WTC11 (cell line): ENCODE measurements at places on chromosomes 4 and X. TPM values are rescaled to one million over a fixed set of nuclear protein-coding genes. Genes with fewer than 3 reads are reported as not detected.

- no peak for DNase-seq
- peaks cover 46% of the 10 kb centered on the region for H3K4me1 ChIP-seq
- H3K27me3 ChIP-seq: no peaks in the 10 kb centered on the region
- no peak overlapping the region for H3K27ac ChIP-seq
- H3K4me3 ChIP-seq: no peak overlapping the region
These were observed 14.9 kb downstream of the SPRY1 start for GRCh38 chr4:123411514-123411913.

DNA sequence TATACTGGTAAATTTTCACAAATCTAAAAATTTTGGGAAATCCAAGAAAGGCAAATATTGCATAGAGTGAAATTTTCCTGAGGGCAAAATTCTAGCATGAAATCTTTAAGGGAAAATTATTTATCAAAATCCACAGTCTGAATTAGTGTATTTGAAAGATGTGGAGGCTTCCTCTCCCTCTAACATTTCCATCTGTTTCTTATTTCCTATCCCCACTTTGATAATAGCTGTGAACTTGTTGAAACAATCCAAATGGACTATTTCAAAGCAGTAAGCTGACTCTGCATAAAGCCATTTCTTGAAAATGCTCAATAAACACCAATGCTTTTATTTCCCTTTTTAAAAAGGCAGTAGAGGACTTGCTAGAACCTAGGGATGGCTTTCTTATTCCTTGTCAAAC, 107.3 kb upstream of the PABPC4L start:
- no peaks in the 10 kb centered on the region for H3K4me1 ChIP-seq
- DNase-seq: no peak
- no peaks in the 10 kb centered on the region for H3K27me3 ChIP-seq

OPRPN gene
- not detected in 3 replicates for total RNA-seq

DNA sequence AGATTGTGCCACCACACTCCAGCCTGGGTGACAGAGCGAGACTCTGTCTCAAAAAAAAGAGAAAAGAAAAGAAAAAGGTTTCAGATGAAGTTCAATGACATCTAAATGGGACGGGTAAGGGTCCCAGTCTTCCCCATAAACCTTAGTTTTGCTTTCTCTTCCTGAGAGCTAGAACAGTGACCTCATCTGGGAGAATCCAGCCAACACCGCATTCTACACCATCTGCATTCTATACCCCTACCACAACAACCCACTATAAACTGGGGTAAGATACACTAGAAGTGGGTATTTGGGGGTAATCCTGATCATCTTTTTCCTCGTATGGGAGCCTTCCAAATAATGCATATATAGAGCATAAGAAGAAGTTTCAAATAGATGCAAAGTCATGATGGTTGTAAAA, 18.2 kb downstream of the SLC25A43 start:
- H3K27me3 ChIP-seq: no peaks in the 10 kb centered on the region
- no peak for DNase-seq
- no peaks in the 10 kb centered on the region for H3K36me3 ChIP-seq
- H3K27ac ChIP-seq: no peak overlapping the region
- H3K4me3 ChIP-seq: no peak overlapping the region

SLC7A11 gene
- total RNA-seq: 4.8 to 10.1 TPM (median 5.0 TPM) in 3 replicates

GRCh38 chrX:31580227-31580626, 508.4 kb upstream of the FTHL17 start:
- no peak for DNase-seq
- H3K27ac ChIP-seq: no peak overlapping the region
- no peak overlapping the region for H3K4me3 ChIP-seq
- peaks cover 13% of the 10 kb centered on the region for H3K4me1 ChIP-seq

GRCh38 chrX:87636533-87636932, 118.9 kb downstream of the KLHL4 start:
- no peaks in the 10 kb centered on the region for H3K27me3 ChIP-seq
- H3K27ac ChIP-seq: no peak overlapping the region
- DNase-seq: no peak
- H3K4me3 ChIP-seq: no peak overlapping the region
- peaks cover 41% of the 10 kb centered on the region for H3K36me3 ChIP-seq
- H3K4me1 ChIP-seq: peaks cover 21% of the 10 kb centered on the region

GRCh38 chrX:154526901-154527675, 11.1 kb upstream of the FAM3A start:
- 0 out of 2 replicates have a peak, but pooled peaks cover 4% of the 10 kb centered on the region for H3K36me3 ChIP-seq
- peaks cover 43% of the 10 kb centered on the region for H3K27me3 ChIP-seq
- peak overlapping the region; percentile 54 for H3K4me3 ChIP-seq
- H3K27ac ChIP-seq: no peak overlapping the region
- DNase-seq: peak; percentile 73

GRCh38 chr4:71367546-71367945, 28.7 kb downstream of the SLC4A4 start:
- H3K27me3 ChIP-seq: no peaks in the 10 kb centered on the region
- H3K4me1 ChIP-seq: no peaks in the 10 kb centered on the region
- no peak overlapping the region for H3K27ac ChIP-seq
- no peak overlapping the region for H3K4me3 ChIP-seq
- no peaks in the 10 kb centered on the region for H3K36me3 ChIP-seq

DNA sequence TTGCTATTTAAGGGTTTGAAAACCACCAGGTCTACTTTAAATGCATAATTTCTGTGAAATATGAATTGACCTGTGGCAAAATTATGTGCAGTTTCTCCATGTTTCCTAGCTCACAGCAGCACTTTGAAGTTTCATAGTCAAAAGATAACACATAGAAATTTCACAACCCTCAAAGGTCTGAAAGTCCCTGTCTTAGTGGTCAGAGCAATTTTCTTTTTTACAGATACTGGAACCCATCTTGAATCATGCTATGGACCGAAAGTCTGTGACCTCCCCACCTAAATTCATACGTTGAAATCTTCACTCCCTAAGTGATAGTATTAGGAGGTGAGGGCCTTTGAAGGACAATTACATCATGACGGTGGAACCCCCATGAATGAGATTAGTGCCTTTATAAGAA, 240.4 kb upstream of the BMP3 start:
- no peak overlapping the region for H3K4me3 ChIP-seq
- DNase-seq: no peak
- no peak overlapping the region for H3K27ac ChIP-seq
- no peaks in the 10 kb centered on the region for H3K27me3 ChIP-seq
- peaks cover 5% of the 10 kb centered on the region for H3K36me3 ChIP-seq

DNA sequence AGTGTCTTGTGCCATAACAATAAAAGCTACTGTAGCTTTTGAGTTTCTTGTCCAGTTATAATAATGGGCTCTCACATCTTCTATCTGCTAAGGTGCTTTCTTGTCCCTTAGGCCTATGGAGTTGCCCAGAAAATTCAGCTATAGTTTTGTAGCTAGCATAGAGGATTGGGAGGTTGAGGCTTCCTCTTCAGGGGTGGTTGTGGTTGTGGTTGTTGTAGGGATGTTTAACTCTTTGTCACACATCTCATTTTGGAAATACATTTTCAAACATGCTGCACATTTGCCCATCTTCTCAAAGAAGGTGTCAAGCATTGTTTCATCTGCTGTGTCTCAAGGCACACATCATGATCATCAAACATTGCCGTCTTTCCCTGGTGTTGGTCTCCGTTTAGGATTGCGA, 65.0 kb downstream of the ATXN3L start:
- no peak overlapping the region for H3K4me3 ChIP-seq
- H3K4me1 ChIP-seq: no peaks in the 10 kb centered on the region; the same call in 1 of the 2 replicates
- H3K36me3 ChIP-seq: no peaks in the 10 kb centered on the region; the same call in 1 of the 2 replicates
- H3K27me3 ChIP-seq: peaks cover 2% of the 10 kb centered on the region; the same call in 1 of the 2 replicates

DDX53 gene
- not detected in 3 replicates for total RNA-seq

DNA sequence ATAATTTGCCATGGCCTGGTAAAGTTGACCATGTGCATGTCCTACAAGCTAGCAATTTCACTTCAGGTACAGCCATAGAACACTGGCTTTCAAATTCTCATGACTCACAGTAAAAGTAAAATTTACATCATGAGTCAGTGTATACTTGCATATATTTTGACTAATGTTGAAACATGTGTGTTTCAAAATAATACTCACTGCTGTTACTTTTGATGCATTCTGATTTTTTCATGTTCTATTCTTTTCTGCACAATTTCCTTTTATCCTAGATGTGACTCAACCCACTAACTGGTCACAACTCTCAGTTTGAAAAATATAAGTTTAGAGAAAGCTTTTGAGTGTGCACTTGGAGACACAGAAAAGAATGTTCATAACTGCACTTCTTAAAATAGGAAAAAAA, 365.7 kb downstream of the FGF13 start:
- no peaks in the 10 kb centered on the region for H3K36me3 ChIP-seq
- no peak for DNase-seq
- no peak overlapping the region for H3K4me3 ChIP-seq
- H3K27ac ChIP-seq: no peak overlapping the region

ZNF711 gene
- 12.5 to 14.3 TPM (median 13.4 TPM) in 3 replicates for total RNA-seq

L1CAM gene
- total RNA-seq: 40.2 to 55.2 TPM (median 49.4 TPM) in 3 replicates

GRCh38 chrX:69090022-69090421, 75.2 kb downstream of the PJA1 start:
- DNase-seq: no peak
- H3K36me3 ChIP-seq: no peaks in the 10 kb centered on the region
- no peak overlapping the region for H3K4me3 ChIP-seq
- H3K27me3 ChIP-seq: no peaks in the 10 kb centered on the region
- H3K4me1 ChIP-seq: no peaks in the 10 kb centered on the region

GRCh38 chrX:42615161-42615563, 162.8 kb downstream of the PPP1R2C start:
- peaks cover 10% of the 10 kb centered on the region for H3K36me3 ChIP-seq
- no peak overlapping the region for H3K4me3 ChIP-seq
- H3K4me1 ChIP-seq: peaks cover 16% of the 10 kb centered on the region
- H3K27me3 ChIP-seq: no peaks in the 10 kb centered on the region
- peak; percentile 36 for DNase-seq
- no peak overlapping the region; the same call in 1 of the 2 replicates for H3K27ac ChIP-seq

DNA sequence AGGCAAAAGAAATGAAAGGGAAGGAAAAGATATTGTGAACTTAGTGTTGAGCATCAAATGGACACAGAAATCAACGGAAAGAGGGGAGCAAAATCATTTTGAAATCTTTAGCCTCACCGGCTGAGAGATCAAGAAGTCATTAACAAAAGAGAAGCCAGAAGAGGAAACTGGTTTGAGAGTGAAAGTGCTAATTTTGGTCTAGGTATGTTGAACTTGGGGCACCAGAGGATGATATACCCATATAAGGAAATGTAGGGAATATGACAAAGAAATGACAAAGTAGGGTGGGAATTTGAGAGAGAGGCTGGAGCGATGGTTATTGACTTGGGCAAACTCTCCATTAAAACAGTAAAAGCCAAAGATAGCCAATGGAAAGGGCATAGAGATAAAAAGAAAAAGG, 183.4 kb upstream of the ATOH1 start:
- no peaks in the 10 kb centered on the region for H3K27me3 ChIP-seq
- H3K27ac ChIP-seq: no peak overlapping the region
- H3K4me3 ChIP-seq: no peak overlapping the region
- H3K4me1 ChIP-seq: peaks cover 10% of the 10 kb centered on the region
- H3K36me3 ChIP-seq: no peaks in the 10 kb centered on the region

DNA sequence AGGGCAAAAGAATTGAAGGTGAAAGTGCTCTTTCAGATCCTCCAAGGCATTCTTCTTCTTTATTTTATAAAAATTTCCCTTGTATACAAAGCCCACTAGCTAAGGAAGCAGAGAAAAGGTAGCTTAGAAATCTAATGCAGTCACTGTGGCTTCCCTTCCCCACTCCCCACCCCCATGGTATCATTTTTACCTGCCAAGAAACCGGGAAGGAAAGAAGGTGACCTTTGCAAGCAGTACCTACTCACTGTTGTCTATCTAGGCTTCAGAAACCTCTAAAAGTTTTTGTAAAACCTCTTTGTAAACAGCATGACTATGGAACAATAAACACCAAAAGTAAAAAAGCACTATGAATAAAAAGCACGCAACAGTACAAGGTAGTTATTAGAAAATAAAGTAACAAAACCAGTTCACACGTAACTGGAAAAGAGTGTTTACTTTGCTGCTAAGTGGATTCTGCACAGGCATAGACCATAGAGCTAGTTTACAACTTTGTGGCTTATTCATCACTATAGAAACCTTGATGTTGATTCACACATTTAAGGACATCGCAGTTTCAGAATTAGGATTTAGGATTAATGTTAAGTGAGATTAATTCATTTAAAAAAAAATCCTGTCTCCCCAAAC, 109.6 kb upstream of the FTHL17 start:
- no peaks in the 10 kb centered on the region for H3K27me3 ChIP-seq
- no peaks in the 10 kb centered on the region for H3K4me1 ChIP-seq
- no peak overlapping the region for H3K4me3 ChIP-seq
- no peak for DNase-seq
- no peak overlapping the region for H3K27ac ChIP-seq

DNA sequence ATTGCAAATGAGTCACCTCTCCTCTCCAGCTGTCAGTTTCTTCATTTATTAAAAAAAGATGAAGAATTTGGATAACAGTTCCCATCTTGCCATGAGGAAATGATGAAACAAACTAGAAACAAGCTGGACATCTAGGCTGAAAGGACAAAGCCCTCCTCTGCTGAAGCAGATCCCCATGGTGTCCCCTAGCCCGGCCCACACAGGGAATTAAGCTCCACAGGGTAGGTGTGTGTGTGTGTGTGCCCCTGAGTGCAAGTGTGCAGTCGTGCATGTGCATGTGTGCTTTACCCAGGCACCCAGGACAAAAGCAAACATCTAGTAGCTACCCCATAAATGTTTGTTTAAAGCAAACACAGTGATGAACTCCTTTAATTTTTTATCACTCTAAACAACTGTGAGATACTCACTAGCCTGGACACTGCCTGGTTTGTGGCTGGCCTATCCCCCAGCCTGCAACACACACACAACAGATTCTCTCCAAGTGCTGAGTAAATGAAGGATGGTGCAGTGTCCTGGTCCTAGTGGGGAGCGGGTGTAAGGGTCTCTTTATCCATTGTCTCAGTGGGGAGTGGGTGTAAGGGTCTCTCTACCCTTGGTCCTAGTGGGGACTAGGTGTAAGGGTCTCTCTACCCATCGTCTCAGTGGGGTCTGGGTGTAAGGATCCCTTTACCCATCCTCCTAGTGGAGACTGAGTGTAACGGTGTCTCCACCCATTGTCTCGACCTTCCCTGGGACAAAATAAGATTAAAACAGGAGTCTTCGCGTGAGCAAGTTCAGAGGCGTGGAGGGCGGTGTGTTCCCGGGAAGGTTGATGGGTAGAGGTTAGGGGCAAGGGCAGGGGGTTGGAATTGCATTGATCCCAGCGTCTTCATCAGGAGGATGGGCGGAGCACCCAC, 688 bp upstream of the EVC start:
- H3K4me3 ChIP-seq: peak overlapping the region; percentile 68
- H3K27ac ChIP-seq: no peak overlapping the region
- peaks cover 14% of the 10 kb centered on the region for H3K36me3 ChIP-seq
- peaks cover 61% of the 10 kb centered on the region for H3K27me3 ChIP-seq
- H3K4me1 ChIP-seq: peaks cover 19% of the 10 kb centered on the region

GRCh38 chr4:167380964-167381363, 146.7 kb upstream of the SPOCK3 start:
- DNase-seq: no peak
- H3K27me3 ChIP-seq: no peaks in the 10 kb centered on the region
- H3K27ac ChIP-seq: no peak overlapping the region
- H3K4me1 ChIP-seq: no peaks in the 10 kb centered on the region

FDCSP gene
- total RNA-seq: not detected in 3 replicates

TMPRSS11D gene
- not detected in 3 replicates for total RNA-seq

- peaks cover 18% of the 10 kb centered on the region for H3K36me3 ChIP-seq
- H3K4me3 ChIP-seq: no peak overlapping the region
- no peak overlapping the region for H3K27ac ChIP-seq
- H3K27me3 ChIP-seq: no peaks in the 10 kb centered on the region
- no peak for DNase-seq
These were observed 65.9 kb downstream of the ANTXR2 start for GRCh38 chr4:80006935-80007744.
